T-helper 22 cell (primary cell): ENCODE measurements at places on chromosomes 3 and 15.

DNA sequence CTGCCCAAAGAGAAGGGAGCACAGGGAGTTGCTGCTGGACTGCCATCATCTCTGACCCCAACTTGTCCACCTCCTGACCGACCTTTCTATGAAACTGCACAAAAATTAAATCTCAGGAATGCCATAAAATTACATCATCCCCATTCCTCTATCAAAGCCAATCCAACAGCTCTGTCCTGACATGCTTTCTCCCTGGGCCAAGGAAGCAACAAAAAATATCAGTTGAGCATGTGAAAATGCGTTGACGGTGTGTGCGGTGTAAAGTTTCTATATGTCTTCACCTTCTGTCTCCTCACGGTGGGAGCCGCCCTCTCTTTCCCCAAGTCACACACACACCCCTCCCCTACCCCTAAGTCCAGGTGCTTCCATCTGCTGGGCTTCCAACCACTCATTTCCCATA is 3.6 kb upstream of the ZNF774 start:
- DNase-seq: no peak

DNA sequence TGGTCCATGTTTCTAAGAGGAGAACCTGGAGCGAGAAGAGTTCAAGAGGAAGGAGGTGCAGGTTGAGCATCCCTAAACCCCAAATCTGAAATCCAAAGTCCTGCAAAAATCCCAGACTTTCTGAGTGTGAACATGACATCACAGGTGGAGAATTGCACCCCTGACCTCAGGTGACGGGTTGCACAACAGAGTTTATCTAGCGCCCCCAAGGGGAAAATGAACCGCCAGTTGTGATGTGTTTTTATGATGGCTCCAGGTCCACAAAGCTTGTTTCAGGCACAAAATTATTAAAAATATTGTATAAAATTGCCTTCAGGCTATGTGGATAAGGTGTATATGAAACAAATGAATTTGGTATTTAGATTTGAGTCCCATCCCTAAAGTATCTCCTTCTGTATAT is 420.0 kb downstream of the GABRB3 start:
- DNase-seq: no peak

DNA sequence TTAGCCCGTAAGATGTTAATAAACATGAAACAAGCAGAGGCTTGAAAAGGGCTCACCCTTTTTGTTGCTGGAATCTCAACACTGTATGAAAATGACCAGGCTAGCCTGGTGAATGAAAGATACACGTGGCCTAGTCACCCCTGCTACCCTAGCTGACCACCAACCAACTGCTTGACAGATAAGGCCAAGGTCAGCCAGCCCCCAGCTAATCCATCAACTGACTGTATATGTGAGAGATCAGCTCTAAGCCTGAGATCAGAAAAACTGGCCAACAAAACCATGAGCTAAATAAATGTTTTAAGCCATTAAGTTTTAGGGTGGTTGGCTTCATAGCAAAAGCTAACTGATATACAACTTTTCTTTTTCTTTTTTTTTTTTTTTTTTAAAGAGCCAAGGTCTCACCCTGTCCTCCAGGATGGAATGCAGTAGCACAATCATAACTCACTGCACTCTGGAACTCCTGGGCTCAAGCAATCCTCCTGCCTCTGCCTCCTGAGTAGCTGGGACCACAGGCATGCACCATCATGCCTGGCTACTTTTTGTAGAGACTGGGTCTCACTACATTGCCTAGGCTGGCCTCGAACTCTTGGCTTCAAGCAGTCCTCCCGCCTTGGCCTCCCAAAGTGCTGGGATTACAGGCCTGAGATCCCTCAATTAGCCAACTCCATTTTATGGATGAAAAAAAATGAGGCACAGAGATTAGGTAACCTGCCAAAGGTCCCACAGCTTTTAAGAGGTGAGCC is 34.6 kb downstream of the SH3BP5 start:
- DNase-seq: no peak

- no peak for DNase-seq
These were observed 22.4 kb downstream of the PAQR5 start for GRCh38 chr15:69320977-69321554.

DNA sequence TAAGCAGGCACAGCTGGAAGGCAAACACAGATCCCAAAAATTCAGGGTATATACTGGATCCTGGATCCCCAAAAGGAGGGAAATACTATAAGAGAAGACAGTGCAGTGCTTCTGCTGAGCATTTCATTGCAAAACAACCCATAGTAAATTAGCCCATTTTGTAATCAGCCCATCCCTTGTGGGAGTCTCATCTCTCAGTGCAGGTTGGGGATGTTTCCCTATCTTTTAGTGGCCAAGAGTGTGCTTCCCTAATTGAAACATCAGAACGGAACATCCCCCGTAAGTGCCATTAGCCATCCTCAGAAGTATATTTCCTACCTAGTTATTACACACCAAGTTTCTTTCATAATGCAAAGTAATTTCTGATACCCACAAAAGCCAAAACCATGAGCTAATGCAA is 11.2 kb upstream of the MTMR14 start:
- no peak for DNase-seq

GRCh38 chr15:31591908-31592307 is 265.3 kb downstream of the KLF13 start:
- no peak for DNase-seq

DNA sequence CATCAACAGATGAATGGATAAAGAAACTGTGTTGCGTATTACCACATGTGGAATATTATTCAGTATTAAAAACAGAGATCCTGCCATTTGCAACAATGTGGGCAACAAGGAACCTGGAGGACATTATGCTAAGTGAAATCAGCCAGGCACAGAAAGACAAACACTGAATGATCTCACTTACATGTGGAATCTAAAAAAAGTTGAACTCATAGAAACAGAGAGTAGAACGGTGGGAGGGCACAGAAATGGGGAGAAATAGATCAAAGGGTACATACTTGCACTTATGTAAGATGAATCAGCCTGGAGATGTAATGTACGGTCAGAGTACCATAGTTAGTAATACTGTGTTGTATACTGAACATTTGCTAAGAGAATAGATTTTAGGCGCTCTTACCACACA is 29.8 kb upstream of the MUC13 start:
- no peak for DNase-seq

- no peak for DNase-seq
These were observed 21.4 kb downstream of the SECISBP2L start for GRCh38 chr15:49024840-49025239.

GRCh38 chr15:69797051-69797595 is 300.6 kb downstream of the TLE3 start:
- no peak for DNase-seq

DNA sequence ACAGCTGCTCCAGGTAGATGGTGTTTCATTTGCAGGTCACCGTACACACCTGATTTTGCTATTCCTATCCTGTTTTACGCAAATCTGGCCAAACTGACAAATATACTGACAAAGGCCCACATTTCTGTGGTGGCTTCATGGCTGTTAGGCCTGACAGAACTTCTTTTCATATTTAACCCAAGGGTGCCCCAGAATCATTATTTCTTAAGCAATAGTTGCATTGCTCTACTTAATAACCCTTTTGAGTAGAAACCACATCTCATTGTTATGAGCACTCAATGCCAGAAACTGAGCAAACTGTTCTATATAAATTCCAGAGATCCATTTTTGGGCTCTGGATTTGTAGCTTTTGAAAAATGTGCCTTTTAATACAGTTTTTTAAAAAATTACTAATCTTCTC is 19.4 kb downstream of the ASTE1 start:
- DNase-seq: no peak

DNA sequence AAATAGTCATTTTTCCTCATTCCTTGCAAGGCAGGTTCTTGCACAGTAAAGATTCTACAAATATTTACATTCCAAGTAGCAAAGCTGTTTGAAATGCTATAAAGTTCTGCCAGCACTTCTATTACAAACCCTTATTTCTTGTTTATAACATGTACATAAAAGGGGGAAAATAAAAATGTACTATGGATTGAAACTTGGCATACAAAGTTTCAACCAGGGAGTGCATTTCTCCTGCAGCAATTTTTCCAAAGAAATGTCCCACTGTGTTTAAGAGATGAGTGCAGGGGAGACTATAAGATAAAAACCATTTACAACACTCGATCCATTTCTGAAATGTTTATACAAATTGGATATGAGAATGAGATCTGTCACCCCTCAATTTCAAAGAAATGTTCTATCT is 3.3 kb downstream of the CNTN3 start:
- DNase-seq: no peak

DNA sequence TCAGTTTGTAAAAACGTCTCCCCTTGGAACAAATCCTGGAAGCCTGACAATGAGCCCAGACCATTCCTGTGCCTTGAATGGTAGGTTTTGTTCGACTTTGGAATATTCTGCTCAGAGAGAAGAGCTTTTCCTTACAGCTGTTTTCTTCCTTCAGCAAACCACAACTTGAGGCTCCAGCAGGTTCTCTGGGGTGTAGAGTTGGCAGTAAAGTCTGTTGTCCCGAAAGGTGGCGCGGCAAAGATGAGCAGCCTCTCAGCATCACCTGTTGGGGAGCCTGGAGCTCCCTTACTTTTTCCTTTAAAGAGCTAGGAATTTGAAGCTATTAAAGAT is 65.4 kb downstream of the BOC start:
- no peak for DNase-seq

GRCh38 chr3:41525303-41526064 is 326.2 kb downstream of the CTNNB1 start:
- no peak for DNase-seq

DNA sequence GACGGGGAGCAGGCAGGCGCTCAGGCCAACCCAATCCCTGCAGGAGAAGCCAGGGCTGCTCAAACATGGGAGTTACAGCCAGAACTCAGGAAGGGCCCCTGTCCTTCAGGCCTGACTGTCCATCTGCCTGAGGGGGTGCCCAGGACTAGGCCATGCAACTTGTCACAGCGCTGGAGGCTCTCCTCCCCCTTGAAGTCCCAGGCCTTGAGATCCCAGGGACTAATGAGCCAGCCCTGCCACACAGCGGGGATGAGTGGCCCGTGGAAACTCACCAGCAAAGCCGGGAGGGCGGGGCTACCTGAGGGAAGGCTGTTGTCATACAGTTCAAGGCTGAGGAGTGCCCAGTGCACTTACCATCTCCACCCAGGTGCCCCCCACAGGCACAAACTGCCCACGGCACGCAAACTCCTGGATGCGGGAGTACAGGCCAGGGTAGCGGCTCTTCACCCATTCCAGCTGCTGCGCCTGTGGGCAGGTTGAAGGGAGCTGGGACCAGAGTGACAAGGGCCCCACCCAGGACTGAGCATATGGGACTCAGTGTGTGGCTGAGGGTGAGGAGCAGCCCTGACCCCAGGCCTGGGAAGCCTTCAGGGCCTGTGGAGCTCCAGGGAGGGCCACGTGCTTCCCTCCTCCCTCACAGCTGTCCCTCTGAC is 6.3 kb downstream of the MAN2C1 start:
- DNase-seq: no peak

- DNase-seq: no peak
These were observed 4.2 kb downstream of the RPL15 start for GRCh38 chr3:23921052-23921511.

DNA sequence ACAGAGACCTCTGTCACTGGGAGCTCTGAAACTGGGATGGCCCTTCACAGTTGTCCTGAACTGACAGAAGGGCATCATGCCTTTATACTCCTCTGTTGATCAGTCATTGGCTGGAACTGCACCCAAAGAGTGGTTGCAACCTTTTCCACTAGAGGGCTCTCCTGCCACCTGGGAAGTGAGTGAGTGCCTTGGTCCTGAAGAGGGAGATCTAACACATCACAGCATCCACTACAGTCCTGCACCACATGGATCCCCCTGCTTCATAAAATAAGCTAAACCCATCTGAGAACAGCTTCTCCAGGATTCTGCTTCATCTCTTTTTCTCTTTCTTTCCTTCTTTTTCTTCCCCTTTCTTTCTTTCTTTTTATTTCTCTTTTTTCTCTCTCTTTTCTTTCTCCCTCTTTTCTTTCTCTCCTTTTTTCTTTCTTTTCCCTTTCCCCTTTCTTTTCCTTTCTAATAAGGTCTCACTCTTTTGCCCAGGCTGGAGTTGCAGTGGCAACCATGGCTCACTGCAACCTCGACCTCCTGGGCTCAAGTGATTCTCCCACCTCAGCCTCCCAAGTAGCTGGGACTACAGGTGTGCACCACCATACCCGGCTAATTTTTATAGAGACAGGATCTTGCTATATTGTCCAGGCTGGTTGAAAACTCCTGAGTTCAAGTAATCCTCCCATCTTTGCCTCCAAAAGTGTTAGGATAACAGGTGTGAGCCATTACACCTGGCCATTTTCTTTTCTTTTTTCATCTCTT is 42.8 kb upstream of the RAF1 start:
- DNase-seq: peak; percentile 8

DNA sequence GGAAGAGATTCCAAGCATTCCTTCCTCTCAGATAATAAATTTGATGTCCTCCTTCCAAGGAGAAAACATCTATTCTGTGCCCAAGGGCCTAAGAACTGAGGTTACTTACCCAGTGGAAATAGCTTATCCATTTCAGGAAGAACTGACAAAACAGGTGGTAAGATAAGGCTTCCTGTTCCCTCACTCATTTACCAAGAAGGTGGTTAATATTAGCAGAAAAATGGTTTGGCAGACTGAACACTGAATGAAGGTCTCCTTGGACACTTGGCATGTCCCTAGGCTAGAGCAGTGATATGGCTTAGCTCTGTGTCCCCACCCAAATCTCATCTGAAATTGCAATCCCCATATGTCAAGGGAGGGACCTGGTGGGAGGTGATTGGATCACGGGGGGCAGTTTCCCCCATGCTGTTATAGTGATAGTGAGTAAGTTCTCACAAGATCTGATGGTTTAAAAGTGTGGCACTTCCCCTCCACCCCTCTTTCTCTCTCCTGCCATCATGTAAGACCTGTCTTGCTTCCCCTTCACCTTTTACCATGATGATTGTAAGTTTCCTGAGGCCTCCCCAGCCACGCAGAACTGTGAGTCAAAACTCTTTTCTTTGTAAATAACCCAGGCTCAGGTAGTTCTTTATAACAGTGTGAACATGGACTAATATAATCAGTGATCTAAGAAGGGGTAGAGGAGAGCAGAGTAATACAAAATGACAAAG is 127.4 kb downstream of the ST8SIA2 start:
- no peak for DNase-seq

- DNase-seq: no peak
These were observed 23.2 kb downstream of the QTRT2 start for GRCh38 chr3:114079761-114080160.

DNA sequence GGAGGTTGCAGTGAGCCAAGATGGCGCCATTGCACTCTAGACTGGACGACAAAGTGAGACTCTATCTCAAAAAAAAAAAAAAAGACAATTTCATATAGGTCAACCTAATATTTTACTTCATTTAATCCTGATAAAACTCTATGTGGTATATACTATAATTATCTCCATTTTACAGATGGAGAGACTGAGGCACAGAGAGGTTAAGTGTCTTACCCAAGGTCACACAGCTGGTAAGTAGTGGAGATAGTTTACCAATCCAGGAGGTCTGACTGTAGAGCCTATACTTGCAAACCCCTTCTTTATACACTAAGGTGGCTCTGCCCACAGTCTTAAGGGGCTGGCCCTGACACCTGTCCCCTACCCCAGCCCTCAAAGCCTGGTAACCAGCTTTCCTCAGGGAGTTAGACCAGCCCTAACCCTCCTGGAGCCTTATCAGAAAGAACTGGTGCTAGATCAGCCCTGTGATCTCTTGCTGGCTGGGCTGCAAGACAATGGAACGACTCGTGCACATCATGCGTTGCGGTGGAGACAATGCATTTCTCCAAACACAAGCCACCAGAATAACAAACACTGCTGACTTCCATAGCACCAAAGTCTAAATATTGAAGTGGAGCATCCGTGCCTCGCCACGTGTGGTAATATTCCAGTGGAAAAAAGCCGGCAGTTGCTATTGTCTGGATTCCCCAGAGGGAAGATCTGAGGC is 60.0 kb upstream of the SMAD3 start:
- no peak for DNase-seq
